ENCODE measurements at places on chromosomes 13 and 19. TPM values are rescaled to one million over a fixed set of nuclear protein-coding genes. Genes with fewer than 3 reads are reported as not detected.

Gene FFAR2
- not detected for total RNA-seq

Gene NLRP12
- not detected for total RNA-seq

Gene PDX1
- not detected for total RNA-seq

Gene ELOF1
- 97.9 TPM for total RNA-seq

Gene FXYD3
- not detected for total RNA-seq

Gene MKNK2
- 107 TPM for total RNA-seq

Gene RNF113B
- total RNA-seq = not detected

Gene DHRS12
- total RNA-seq = 3.1 TPM

Gene GARIN5A
- total RNA-seq = 0.59 TPM

DNA sequence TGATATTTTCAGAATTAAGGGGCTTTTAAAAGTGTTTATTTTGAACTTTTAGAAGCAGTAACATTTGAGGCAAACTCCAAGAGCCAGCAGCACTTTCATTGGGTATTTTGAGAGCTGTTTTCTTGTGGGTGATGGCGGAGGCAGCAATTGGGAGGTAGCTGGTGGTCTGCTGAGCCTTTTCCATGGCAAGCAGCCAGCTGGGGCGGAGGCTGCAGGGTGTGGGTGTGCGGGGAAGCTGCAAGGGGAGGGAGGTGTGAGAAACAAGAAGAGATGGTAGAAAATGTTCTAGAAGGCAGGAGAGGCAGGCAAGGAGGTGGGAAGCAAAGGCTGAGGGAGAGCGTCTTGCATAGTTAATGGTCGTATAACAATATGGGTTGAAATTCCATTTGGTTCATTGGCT lies 223.4 kb upstream of the HTR2A start:
- H3K27me3 ChIP-seq = peaks cover 19% of the 10 kb centered on the region
- H3K4me1 ChIP-seq = no peaks in the 10 kb centered on the region
- no peak overlapping the region for H3K4me3 ChIP-seq
- H3K36me3 ChIP-seq = no peaks in the 10 kb centered on the region

GRCh38 chr13:23748109-23748990 lies 140.8 kb downstream of the MIPEP start:
- H3K36me3 ChIP-seq = no peaks in the 10 kb centered on the region
- no peak for DNase-seq
- H3K27me3 ChIP-seq = no peaks in the 10 kb centered on the region
- no peak overlapping the region for H3K4me3 ChIP-seq
- H3K27ac ChIP-seq = no peak overlapping the region

DNA sequence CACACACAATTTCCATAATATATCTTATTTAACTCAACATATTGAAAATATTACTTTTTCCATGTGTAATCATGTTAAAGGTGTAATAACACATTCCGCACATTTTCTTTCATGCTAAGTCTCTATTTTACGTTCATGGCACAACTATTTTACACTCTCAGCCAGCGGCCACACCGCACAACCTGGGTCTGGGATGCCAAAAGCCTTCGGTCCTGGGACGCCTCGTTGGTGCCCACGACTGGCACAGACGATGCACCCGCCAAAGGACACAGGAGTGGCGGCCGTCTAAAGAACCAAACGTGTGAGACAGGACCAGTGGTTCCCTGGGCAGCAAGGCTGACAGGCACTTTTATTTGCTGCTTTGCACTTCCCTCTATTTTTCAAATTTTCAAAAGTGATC lies 10.0 kb upstream of the PROZ start:
- no peak for DNase-seq
- no peaks in the 10 kb centered on the region for H3K36me3 ChIP-seq
- H3K4me1 ChIP-seq = peaks cover 16% of the 10 kb centered on the region
- H3K27ac ChIP-seq = no peak overlapping the region
- H3K4me3 ChIP-seq = no peak overlapping the region
- H3K27me3 ChIP-seq = no peaks in the 10 kb centered on the region

- H3K4me3 ChIP-seq = peak overlapping the region; percentile 34
- H3K27me3 ChIP-seq = no peaks in the 10 kb centered on the region
- peaks cover 5% of the 10 kb centered on the region for H3K4me1 ChIP-seq
- H3K27ac ChIP-seq = no peak overlapping the region
Observed at GRCh38 chr13:20721454-20722357, 18.2 kb downstream of the IL17D start.

DNA sequence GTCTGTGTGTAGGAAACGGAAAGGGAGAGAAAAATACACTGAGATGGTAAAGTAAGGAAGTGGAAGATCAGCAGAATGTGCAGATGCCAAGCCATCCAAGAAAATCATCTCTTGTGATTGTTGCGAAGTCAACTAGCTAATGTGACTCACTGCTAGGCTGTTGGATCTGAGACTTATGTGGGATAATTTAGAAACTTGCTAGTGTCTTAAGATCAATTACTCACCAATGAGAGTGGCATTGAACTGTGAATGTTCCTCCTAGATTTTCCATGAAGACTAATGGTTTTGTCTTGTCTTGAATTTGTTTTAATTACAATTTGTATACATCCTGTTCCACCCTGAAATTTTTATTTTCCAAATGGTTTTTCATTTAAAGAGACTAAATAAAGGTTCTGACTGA lies 771.6 kb downstream of the EFNB2 start:
- DNase-seq = no peak
- H3K27ac ChIP-seq = no peak overlapping the region
- no peaks in the 10 kb centered on the region for H3K36me3 ChIP-seq
- no peaks in the 10 kb centered on the region for H3K4me1 ChIP-seq
- H3K27me3 ChIP-seq = no peaks in the 10 kb centered on the region
- H3K4me3 ChIP-seq = no peak overlapping the region

DNA sequence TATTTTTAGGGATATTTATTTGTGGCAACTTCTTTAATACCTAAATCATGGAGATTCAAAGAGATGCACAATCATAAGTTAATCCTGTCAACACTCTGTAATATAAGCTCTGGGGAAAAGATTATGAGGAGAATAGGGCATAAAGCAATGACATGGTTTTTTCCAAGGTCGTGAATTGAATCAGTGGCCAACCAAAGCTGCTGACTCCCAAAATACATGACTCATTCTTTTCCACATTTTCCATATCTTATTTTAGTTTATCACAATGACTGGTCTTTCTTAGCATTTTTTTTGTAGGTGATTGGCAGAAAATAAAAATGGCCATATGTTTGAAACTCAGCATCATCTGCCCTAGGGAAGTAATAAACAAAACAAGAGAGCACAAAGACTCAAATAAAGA lies 28.5 kb upstream of the RBM26 start:
- no peak overlapping the region for H3K4me3 ChIP-seq
- no peaks in the 10 kb centered on the region for H3K36me3 ChIP-seq
- DNase-seq = no peak
- no peaks in the 10 kb centered on the region for H3K4me1 ChIP-seq
- no peak overlapping the region for H3K27ac ChIP-seq

GRCh38 chr19:32935629-32936028 lies 36.1 kb downstream of the CEP89 start:
- no peak overlapping the region for H3K27ac ChIP-seq
- no peak overlapping the region for H3K4me3 ChIP-seq
- no peak for DNase-seq

- H3K4me3 ChIP-seq = no peak overlapping the region
- DNase-seq = peak; percentile 70
- no peaks in the 10 kb centered on the region for H3K27me3 ChIP-seq
- peaks cover 17% of the 10 kb centered on the region for H3K4me1 ChIP-seq
Observed at GRCh38 chr13:64154514-64154913, 2738.9 kb upstream of the PCDH20 start.

DNA sequence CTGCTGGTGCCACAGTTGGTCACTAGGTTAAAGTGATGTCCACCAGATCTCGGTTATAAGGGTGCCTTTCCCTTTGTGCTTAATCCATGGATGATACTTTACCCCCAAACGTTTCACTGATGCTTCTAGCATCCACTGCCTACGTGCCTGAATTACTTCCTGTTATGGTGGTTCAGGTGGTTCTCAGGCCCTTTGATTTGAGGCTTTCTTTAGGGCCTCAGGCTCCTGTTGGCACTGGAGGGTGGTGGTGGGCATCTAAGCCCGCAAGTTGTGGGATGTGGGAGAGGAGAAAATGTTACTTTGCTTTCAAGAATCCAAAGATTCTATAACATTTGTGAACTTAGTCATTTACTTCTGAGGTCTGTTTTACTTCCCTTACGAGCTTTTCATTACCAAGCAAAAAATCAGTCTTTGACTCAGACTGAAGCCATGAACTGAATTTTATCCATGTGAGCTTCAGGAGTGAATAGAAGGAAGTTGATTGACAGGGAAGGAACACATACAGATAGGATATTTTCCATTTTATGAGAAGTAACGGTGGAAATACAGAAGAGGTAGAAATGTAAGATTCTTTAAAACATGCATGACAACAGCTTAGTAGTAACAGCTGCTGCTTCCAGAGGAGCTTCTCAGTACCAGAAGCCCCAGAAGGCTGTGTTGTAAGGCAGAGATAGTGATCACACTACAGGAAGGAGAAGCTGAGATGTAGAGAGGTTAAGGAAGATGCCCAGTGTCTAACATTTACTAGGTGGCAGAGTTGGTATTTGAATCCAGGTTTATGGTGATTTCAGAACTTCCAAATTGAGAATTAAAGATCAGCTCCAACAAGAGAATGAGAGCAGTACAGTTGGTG lies 65.0 kb downstream of the ARHGEF7 start:
- no peaks in the 10 kb centered on the region for H3K36me3 ChIP-seq
- DNase-seq = no peak
- peaks cover 13% of the 10 kb centered on the region for H3K4me1 ChIP-seq
- H3K4me3 ChIP-seq = no peak overlapping the region

GRCh38 chr19:16623576-16623975 lies 4.4 kb downstream of the MED26 start:
- H3K36me3 ChIP-seq = no peaks in the 10 kb centered on the region
- no peaks in the 10 kb centered on the region for H3K27me3 ChIP-seq
- no peak for DNase-seq
- H3K27ac ChIP-seq = no peak overlapping the region
- H3K4me3 ChIP-seq = no peak overlapping the region

DNA sequence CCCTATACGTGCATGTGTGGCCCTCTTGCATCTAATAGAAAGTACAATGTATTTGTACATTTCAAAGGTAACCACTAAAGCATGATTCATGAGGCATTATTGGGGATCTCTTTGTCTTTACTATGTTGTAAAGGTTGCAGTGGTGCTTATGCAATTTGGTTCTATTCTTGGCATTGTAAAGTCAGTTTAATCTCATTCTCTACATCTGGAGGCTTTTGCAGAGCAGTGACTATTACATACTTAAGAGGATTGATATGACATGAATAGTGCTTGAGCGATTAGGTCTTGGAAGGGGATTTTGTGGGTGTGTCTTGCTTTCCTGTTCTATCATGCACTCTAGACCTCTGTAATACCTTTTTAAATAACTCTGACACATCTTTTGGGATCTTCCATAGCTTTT lies 610.0 kb downstream of the EFNB2 start:
- no peak for DNase-seq
- no peaks in the 10 kb centered on the region for H3K27me3 ChIP-seq
- no peaks in the 10 kb centered on the region for H3K4me1 ChIP-seq
- H3K27ac ChIP-seq = no peak overlapping the region
- no peak overlapping the region for H3K4me3 ChIP-seq
- no peaks in the 10 kb centered on the region for H3K36me3 ChIP-seq

GRCh38 chr13:39510316-39510695 lies 92.7 kb downstream of the LHFPL6 start:
- H3K4me3 ChIP-seq = no peak overlapping the region
- peaks cover 29% of the 10 kb centered on the region for H3K4me1 ChIP-seq
- H3K27me3 ChIP-seq = no peaks in the 10 kb centered on the region
- no peaks in the 10 kb centered on the region for H3K36me3 ChIP-seq
- DNase-seq = no peak

DNA sequence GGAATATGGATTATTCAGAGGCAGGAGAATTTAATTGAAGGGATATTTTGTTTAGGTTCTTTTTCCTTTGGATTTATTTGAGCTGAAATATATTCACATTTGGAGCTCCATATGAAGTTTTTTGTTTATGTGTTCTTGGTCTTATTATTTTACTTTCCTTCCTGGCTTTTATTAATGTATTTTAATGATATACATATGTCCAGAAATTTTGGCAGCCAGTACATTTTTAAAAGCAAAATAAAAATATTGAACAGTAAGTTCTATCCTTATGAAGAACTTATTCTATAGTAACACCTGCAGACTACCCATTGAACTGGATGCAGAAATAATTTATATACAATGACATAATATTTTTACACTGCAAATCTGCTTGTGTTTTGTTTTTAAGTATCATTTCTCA lies 323.6 kb downstream of the GPC6 start:
- H3K27ac ChIP-seq = no peak overlapping the region
- H3K27me3 ChIP-seq = no peaks in the 10 kb centered on the region
- no peak for DNase-seq
- no peak overlapping the region for H3K4me3 ChIP-seq
- peaks cover 13% of the 10 kb centered on the region for H3K4me1 ChIP-seq
- no peaks in the 10 kb centered on the region for H3K36me3 ChIP-seq

DNA sequence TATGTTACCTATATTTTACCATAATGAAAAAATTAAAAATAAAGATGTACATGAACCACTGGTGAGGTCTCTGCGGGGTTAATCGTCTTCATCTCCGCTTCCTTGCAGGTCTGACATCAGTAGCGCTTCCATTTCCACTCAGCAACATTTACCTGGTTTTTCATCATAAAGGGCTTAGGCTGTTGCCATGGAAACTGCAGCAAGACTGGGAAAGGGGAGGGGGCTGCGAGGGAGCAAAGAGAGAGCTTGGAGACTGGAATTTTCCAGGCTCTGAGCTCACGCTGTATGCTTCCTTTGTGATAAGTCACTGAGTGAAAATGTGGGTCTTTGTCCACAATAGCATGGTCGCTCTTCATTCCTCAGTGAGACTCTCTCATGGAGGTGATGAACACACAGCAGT lies 136.6 kb upstream of the USP29 start:
- H3K4me1 ChIP-seq = no peaks in the 10 kb centered on the region
- no peaks in the 10 kb centered on the region for H3K36me3 ChIP-seq
- H3K27me3 ChIP-seq = no peaks in the 10 kb centered on the region
- no peak overlapping the region for H3K4me3 ChIP-seq
- no peak overlapping the region for H3K27ac ChIP-seq
